ENCODE measurements at places on chromosomes 5 and 9.

GRCh38 chr5:168260353-168261226 is 30.9 kb upstream of the WWC1 start:
- DNase-seq, result no peak

- no peak for DNase-seq
These were observed 258.1 kb downstream of the SYK start for GRCh38 chr9:91059713-91060112.

- no peak for DNase-seq
These were observed 8.4 kb downstream of the SLC1A3 start for GRCh38 chr5:36614657-36615308.

DNA sequence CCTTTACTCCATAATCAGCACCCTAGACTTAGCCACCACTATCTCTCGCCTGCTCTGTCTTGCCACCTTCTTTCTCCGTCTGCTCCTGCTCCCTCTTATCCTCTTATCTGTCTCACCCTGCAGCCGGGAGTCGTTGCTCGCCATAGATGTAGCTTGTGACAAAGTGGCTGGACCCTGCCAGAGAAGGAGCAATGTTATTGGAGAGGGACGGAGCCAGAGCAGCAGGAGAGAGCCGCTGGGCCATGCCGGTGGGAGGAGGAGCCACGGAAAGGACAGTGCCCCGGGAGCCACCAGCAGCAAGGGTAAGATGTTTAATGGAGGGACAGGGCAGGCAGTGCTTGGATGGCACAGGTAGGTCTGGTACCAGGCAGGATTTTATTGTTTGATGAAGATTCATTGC is 137.3 kb downstream of the SEC61B start:
- DNase-seq, result no peak

DNA sequence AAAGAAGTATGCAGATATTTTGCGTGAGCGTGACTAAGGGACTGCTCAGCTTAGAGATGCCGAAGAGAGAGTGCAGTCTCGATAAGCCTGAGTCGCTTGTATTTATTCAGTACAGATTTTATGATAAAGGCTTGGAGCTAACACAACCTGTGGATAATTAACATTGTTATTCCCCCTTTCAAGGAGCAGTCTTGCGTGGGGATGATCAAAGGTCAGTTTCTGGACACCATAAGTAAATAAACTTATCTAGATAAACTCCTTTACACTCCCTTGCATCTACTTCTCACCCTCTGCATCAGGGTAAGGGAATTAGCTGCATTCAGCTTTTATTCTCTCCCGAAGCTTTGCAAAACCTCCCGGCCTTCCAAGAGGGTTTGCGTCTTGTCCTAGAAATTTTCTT is 357.8 kb upstream of the ST8SIA4 start:
- DNase-seq, result no peak

DNA sequence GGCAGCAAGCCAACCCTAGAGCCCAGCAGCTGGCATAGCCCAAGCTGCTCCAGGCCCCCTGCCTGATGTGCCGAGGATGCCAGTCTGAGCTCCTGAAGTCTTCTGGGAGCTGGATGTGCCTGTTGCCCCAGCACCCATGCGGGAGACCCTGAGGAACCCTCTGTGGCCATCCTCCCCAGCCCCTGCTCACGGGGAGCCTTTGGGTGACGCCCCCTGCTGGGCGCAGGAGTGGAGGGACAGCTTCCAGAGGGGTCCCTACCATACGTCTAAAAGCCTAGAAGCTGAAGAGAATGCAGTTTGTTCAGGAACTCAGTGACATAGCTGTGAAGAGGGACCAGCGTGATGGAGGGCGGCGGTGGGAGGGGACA is 33.1 kb upstream of the MVB12B start:
- no peak for DNase-seq
